Natural killer cell treated with Interleukin-12 subunit alpha and Interleukin-12 subunit beta and Interleukin-15 and Interleukin-18, amount 100 ng/mL, for 72 hours (primary cell): ENCODE measurements at places on chromosomes 13 and 19. TPM values are rescaled to one million over a fixed set of nuclear protein-coding genes. Genes with fewer than 3 reads are reported as not detected.

RUBCNL gene
- total RNA-seq = 2.0 TPM

- DNase-seq = no peak
- H3K27me3 ChIP-seq = peaks cover 3% of the 10 kb centered on the region
- no peaks in the 10 kb centered on the region for H3K4me1 ChIP-seq
- no peak within 1 kb of the TSS for H3K4me3 ChIP-seq
- no peaks in the 10 kb centered on the region for H3K36me3 ChIP-seq
Measured at GRCh38 chr19:54081032-54081431, at the start of gene TARM1. Gene TARM1 (minus strand): TSS chr19:54081365. CDS start chr19:54081340, 25 bp downstream.

DNA sequence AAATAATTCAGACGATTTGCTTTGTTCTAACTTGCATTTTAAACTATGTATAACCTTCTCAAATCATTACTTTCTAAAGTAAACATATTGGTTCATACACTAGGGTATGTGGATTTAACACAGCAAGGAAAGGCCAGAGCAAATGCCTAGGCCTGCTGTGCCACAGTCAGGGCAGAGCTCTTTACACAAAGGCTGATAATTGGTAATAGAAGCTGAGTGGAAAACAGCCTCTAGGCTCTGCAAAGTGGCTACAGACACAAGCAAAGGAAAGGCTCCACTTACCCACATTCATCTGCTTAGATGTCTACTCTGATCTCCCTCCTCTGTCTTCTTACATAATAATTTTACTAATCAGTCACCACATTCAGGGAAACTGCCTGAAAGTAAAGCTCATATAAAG, 382.9 kb downstream of the OLFM4 start:
- H3K4me3 ChIP-seq = no peak overlapping the region
- H3K27ac ChIP-seq = no peak overlapping the region
- no peaks in the 10 kb centered on the region for H3K36me3 ChIP-seq
- H3K4me1 ChIP-seq = no peaks in the 10 kb centered on the region

DNA sequence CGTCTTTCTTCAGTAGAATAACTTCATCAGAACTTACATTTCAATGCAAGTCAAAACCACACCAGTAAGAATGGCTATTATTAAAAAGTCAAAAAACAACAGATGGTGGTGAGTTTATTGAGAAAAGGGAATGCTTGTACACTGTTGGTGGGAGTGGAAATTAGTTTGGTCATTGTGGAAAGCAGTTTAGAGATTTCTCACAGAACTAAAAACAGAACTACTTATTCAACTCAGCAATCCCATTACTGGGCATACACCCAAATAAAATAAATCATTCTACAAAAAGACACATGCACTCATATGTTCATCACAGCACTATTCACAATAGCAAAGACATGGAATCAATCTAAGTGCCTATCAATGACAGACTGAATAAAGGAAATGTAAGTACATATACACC, 231.2 kb downstream of the NHLRC3 start:
- H3K4me1 ChIP-seq = no peaks in the 10 kb centered on the region
- DNase-seq = no peak
- H3K27me3 ChIP-seq = no peaks in the 10 kb centered on the region

DNA sequence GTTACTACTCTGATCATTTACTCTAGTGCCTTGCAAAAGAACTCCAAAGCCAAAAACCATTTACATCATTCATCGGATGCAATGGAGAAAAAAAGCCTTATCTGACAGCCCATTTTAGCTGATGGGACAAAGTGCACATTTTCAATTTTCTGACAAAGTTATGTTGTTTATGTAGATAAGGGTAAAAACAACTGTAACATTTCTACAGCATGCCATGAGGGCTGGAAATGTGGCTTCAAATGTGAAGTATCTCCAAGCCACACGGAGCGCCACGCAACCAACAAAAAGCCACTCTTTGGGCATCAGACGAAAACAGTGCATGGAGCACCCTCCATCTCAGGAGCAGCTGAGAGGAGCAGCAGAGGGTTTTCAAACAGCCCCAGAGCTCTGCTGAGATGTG, 364.6 kb upstream of the ZNF507 start:
- no peak for DNase-seq
- H3K4me1 ChIP-seq = no peaks in the 10 kb centered on the region
- H3K27me3 ChIP-seq = peaks cover 3% of the 10 kb centered on the region
- no peaks in the 10 kb centered on the region for H3K36me3 ChIP-seq
